ENCODE measurements at places on chromosomes 1 and 21.
A peak's percentile ranks its signal among the peaks of the same experiment; 100 is the strongest.

- no peak for DNase-seq
These were observed 136.6 kb upstream of the HMGB4 start for GRCh38 chr1:33727310-33727709.

DNA sequence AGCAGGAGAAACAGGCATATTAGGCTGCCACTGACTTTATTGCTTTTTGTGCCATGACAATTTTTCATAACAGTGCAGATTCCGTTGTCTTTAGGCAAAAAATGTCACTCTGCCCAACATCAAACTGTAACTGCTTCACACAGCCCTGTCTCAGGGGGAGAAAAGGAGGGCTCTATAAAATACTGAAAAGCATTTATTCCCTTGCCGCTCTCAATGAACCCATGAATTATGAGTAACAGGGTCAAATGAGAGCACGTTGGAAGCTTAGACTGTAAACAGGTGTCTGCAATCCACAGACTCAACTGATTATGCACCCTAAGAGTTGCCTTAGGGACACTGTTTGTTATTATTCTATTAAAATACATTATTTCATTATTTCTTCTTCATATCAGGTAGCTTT lies 292.1 kb upstream of the FMN2 start:
- no peak for DNase-seq

DNA sequence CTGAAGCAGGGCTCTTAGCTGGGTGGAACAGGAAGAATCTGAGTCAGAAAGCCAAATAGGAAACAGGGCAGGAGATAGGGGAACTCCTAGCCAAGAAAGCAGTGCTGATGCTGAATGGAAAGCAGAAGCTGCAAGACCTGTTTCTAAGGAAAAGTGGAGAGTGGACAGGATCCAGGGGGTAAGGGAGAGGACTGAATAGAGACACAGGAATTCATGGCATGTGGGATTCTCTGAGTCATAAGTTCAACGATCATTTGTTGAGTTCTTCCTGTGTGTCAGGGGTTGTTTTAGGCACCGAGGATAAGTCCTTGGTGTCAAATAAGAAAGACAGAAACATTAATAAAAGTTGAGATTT lies 153.8 kb upstream of the FGGY start:
- DNase-seq = no peak

GRCh38 chr1:57300186-57300585 lies 123.7 kb downstream of the DAB1 start:
- no peak for DNase-seq

GRCh38 chr21:39599191-39599970 lies 13.4 kb upstream of the B3GALT5 start:
- no peak for DNase-seq

- DNase-seq = peak; percentile 78
These were observed 671 bp downstream of the HNRNPU start for GRCh38 chr1:244863491-244864252.

- DNase-seq = no peak
These were observed 61.2 kb upstream of the CCDC190 start for GRCh38 chr1:162922201-162922600.

DNA sequence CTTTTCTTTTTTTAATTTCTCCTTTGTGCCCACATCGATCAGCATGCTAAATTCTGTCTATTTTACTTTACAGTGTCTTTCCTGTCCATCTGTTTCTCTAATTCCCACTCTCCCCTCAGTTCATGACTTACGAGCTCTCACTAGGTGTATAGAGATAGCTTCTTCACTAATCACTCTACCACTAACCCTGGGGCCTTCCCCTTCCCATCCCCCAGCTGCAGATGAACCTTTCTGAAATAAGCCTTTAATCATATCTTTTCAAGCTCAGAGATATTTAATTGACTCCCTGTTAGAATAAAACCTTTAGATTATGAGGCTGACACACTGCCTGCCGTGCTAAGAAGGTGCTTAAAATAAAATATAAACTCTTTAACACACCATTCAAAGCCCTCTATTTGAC lies 66.3 kb upstream of the BMP8A start:
- DNase-seq = no peak

DNA sequence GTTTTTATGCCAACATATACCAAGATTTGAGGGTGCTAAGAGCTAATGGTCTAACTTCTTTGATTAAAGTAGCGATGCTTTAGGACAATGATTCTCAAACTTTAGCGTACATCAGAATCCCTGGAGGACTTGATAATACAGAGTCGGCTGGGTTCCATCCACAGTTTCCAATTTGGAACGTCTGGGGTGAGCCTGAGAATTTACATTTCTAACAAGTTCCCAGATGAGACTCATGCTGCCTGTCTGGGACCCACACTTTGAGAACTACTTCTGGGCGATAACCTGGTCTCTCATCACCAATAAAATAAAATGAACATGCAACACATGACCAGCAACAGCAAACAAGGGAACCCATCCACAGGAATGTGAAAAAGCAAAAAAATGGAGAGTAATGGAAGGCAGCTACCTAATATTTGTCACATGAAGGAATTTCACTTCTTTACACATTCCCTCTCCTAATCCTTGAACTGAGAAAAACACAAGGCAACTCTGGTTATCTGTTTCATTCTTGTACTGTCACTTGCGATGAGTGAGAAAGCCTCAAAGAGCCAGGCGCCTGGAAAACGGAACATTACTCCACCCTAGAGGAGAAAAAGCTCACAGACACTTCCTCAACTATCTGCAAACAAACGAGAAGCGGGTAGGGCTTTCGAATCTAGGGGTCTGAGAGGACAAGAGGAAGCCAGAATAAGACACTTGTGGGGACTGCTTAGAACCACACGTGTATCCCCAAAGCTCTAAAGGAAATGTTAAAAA lies 14.0 kb downstream of the HSF2BP start:
- no peak for DNase-seq

DNA sequence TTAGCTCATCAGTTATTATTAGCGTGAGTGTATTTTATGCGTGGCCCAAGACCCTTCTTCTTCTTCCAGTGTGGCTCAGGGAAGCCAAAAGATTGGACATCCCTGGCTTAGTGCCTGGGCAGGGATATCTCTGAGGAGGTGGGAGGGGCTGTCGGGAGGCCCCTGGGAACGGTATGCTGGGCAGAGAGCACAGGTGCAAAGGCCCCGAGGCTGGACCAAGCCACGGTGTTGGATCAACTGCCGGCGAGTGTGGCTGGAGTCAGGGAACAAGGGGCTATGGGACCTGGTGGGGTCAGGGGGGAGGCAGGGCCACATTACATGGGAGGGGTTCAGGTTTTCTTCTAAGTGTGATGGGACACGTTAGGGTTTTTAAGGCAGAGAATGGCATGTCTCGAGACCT lies 62.7 kb downstream of the FHAD1 start:
- DNase-seq = no peak

DNA sequence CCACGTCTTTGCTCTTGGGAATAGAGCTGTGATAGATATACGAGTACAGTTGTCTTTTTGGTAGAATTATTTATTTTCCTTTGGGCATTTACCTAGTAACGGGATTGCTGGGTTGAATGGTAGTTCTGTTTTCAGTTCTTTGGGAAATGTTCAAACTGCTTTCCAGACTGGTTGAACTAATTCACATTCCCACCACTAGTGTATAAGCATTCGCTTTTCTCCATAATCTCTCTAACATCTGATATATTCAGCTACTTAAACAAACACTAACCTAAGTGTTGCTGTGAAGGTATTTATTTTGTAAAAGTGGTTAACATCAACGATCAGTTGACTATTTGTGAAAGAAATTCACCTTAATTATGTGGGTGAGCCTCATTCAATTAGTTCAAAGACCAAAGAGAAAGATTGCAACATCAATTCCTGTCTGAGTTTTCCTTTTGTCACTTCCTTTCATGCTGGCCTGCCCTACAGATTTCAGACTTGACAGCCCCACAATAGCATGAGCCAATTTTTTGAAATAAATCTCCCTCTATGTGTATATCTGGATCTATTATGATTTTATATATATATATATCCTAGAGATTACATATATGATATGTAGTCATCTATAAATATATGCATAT lies 26.7 kb upstream of the DUSP10 start:
- DNase-seq = no peak

GRCh38 chr1:48556186-48556850 lies 84.3 kb upstream of the SPATA6 start:
- DNase-seq = no peak

- no peak for DNase-seq
These were observed 94.6 kb downstream of the STUM start for GRCh38 chr1:226643177-226643576.

DNA sequence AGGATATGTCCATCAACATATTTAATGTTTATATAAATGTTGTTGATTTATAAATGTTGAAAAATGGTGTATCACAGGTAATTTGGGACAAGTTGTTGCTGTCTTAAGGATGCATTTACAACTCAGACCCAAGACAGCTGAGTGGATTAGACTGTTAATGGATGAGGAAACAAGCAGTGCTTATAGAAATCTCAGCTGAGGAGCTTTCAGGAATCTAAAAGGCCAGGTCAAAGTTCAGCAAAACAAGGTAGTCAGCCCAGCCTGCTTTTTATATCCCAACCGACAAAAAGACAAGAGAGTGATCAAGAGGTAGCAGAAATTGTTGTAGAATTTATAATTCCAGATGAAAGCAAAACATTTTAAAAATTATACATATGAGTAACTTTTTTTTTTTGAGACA lies 16.6 kb upstream of the USP1 start:
- no peak for DNase-seq

DNA sequence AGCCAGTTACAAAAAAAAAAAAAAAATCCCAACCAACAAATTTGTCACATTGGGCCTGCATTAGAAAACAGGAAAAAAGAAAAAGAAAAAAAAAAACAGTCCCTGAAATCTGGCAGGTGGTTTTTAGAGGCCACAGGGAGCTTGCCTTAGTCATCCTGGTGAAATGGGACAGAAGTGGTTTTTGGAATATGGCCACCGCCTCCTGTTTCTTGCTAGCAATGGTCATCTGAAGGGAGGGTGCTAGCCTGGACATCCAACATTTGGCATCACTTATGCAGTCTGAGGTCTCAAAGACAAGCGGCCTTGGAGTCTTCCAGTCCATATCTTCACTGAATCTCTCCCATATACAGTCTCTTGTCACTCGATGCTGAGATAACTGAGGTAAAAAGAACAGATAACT lies 20.1 kb upstream of the NKAIN1 start:
- no peak for DNase-seq

GRCh38 chr21:42467140-42467983 lies 28.7 kb downstream of the RSPH1 start:
- DNase-seq = no peak

GRCh38 chr1:200053646-200054045 lies 26.1 kb downstream of the NR5A2 start:
- no peak for DNase-seq

DNA sequence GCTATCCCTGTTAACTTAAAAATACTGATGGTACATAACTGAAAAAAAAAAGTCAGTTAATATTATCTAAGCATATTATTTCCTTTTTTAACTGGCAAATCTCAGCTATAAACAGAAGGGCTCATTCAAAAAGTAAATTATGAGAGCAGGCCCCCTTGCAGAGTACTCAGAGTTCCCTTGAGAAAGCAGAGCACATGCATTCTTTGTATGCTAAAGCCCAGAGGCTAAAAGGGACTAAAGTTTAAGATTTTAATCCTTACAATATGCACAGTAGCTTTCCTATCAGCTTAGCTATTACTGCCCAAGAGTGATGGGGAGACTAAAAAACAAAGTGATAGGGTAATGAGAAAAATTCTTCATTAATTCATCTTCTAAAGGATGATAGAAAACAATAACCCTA lies 18.5 kb downstream of the SLC16A1 start:
- no peak for DNase-seq

- no peak for DNase-seq
These were observed 18.9 kb upstream of the MCOLN2 start for GRCh38 chr1:85015826-85016225.

- no peak for DNase-seq
These were observed 50.9 kb downstream of the KCTD3 start for GRCh38 chr1:215617979-215618378.

DNA sequence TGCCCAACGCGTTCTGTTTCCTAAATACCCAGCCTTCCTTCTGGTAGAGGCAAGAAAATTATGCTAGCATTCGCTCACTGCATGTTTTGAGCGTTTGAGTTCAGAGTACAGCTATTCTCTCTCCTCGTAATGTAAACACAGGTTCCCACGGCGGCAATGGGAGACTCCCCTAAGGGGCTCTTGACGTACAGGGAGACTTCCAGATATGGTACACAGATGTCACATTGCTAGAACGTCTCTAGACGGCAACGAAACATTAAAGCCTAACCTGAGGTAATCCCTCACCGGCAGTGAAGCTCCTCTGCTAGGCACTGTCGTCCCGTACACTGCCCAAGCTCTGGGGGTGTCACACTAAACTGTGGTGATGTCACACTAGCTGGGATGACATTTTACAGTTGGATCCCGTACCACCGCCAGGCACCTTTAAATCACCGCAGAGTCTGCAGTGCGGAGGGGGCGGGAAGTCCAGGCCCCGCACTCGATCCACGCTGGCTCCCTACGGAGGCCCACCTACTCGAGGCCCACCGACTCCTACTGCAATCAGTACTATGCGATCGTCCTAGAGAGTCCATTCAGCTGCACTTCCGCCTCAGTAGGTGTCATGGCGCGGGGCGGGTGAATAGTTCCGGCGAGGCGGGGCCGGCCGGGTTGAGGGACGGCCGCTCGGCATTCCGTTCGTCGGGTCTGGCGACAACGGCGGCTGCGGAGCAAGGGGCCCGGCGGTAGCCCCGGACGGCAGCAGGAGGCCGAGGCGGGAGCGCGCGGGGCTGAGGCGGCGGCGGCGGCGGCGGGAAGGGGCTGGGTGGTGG lies at the start of gene HIPK1:
TSS of gene HIPK1 (plus strand) at position 384 of the 809 bp plus-strand sequence.
- DNase-seq = peak; percentile 96

DNA sequence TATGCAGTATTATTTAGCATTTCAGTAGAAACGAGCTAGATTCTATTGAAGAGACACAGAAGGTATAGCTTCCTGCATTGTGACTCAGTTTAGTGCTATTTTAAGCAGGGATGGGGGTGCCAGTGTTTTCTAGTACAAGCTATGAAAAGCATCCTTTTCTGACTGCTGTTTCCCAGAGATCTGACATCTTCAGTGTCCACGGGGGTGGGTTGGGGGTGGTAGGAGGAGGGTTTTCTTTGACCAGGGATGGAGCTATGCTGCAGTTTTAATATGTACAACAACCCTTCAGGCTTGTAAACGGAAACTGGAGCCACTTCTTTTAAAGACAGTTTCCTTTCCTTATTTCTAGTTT lies 2.7 kb upstream of the NEGR1 start:
- DNase-seq = no peak

- no peak for DNase-seq
These were observed 5.4 kb upstream of the SPTA1 start for GRCh38 chr1:158691907-158692306.

GRCh38 chr1:67019121-67019520 lies 34.8 kb downstream of the SLC35D1 start:
- no peak for DNase-seq

All from coronary artery (tissue), 2 donors.